NB4 (cell line): ENCODE measurements at places on chromosomes 7 and 10.

DNA sequence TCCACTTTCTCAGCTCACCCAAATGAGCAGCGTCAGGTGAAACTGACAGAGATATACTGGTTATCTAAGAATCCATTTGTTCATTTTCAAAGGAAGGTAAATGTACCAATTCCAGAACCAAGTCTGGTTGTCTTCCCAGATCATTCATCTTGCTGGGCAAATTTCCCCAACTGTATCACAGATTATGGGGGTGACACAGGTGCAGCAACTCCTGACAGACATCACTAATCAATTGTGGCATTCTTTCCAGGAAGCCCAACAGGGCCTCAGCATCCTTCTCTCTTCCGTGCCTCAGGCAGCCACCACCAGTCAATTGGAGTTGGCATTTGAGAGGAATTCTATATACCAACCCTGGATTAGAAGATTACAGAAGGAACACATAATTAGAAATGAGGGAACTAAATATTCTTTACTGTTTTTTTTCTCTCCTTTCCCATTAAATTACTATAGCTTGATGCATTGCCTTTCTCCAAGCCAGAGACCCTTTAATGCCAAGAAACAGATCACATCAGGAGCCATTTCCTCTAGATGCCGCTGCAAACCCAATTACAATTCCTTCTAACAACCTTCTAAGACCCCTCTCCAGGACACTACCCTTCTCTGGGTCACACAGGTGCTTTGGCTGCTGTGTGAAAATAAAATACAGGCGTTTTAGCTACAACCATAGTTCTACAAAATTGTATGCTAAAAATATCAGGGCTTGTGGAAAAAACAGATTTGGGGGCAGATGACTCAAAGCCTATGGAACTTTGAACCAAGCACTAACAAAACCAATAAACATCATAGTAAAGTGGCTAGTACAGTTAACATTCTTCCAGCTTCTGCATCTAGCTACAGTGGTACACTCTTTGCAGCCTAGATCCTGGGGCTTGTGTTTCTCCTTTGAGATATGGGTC, 291.6 kb downstream of the RNLS start:
- no peak for DNase-seq

- DNase-seq = no peak
These were observed 58.3 kb downstream of the MINDY4 start for GRCh38 chr7:30829471-30829870.

GRCh38 chr7:75762350-75762917, 9.6 kb downstream of the CCL26 start:
- peak; percentile 82 for DNase-seq

- DNase-seq = no peak
These were observed 94.5 kb downstream of the PPP1R3A start for GRCh38 chr7:113824117-113824823.

DNA sequence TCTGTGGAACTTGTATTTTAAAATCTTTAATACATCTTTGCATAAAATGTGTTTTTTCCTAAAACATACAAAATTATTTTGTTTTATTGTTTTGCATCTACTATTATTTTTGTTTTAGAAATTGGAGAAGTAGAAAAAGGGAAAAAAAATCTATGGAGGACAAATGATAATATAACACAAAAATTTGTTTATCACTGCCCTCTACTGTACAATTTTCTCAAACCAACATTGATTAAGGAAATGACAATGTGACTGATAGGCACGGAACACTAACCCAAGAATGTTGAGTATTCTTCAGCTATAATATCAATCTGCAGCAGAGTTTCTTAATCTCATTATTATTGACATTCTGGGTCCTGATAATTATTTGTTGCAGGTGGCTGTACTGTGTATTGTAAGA, 9.5 kb upstream of the ING3 start:
- peak; percentile 24 for DNase-seq

GRCh38 chr10:8014649-8015048, 39.8 kb upstream of the GATA3 start:
- no peak for DNase-seq

- DNase-seq = no peak
These were observed 141.4 kb downstream of the PLPP4 start for GRCh38 chr10:120598386-120598785.

GRCh38 chr7:82284936-82285519, 158.5 kb downstream of the CACNA2D1 start:
- DNase-seq = no peak

DNA sequence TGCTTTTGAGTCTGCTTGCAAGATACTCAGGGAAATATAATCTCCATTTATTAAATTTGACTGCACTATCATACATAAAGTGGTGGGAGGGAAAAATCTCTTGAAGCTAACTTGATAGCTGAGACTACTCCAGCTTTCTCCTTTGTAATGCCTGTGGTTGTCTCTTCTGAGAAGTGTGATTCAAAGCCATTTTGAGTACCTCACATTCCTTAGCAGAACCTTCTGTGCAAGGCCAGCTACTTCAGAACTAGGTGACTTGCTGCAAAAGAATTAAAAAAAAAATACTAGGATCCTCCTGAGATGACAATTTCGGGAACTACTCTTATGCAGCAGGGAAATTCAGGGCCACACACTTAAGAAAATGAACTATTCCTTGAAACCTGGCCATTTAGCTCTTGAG, 294.8 kb downstream of the MDFIC start:
- no peak for DNase-seq

- peak; percentile 45 for DNase-seq
These were observed at the start of gene GIMAP8 for GRCh38 chr7:150450491-150451001. Gene GIMAP8, plus strand, starts transcription at chr7:150450630. Its CDS starts 16,069 bp downstream, at chr7:150466699.

DNA sequence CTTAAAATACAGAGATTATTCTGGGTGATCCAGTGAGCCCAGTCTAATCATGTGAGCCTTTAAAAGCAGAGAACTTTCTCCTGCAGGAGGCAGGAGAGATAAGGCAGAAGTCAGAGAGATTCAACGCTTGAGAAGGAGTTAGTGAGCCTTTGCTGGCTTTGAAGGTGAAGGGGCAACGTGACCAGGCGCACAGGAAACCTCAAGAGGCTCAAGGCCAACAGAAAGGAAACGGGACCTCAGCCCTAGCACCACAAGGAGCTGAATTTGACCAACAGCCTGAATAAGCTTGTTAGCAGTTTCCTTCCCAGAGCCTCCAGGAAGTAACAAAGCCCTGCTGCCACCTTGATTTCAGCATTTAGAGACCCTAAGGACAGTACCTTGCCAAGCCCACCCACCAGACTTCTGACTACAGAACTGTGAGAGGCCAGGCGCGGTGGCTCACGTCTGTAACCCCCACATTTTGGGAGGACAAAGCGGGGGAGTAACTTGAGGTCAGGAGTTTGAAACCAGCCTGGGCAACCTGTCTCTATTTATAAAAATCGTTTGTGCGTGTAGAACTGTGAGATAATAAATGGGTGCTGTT, 87.3 kb upstream of the KAT6B start:
- peak; percentile 97 for DNase-seq

DNA sequence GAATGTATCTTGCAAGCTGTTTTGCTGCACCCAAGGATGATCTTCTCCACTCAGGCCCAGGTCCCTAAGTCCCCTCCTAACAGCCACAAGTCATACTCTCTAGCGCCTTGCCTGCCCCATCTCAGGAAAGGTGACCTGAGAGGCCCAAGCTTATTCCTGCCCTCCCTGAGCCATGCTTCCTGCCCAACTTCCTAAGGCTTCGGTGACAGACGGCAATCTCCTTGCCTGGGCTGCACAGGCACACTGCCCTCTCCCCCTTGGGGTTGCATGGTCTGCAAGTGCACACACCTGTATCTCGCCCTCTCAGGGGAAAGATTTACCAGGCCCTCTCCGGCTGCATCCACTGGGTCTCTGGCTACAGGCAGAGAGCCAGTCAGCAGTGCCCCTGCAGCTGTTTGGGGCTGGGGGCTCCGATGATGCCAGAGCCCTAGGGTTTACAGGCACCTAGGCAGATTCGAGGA, 771 bp upstream of the ADIRF start:
- no peak for DNase-seq

GRCh38 chr10:112246-112645, 23.0 kb upstream of the ZMYND11 start:
- DNase-seq = no peak
